HFFc6 (cell line): ENCODE measurements at places on chromosomes 7 and 10. TPM values are rescaled to one million over a fixed set of nuclear protein-coding genes. Genes with fewer than 3 reads are reported as not detected.

ZNF25 gene
- 5.7 to 6.6 TPM (median 6.0 TPM) in 3 replicates for total RNA-seq

DNA sequence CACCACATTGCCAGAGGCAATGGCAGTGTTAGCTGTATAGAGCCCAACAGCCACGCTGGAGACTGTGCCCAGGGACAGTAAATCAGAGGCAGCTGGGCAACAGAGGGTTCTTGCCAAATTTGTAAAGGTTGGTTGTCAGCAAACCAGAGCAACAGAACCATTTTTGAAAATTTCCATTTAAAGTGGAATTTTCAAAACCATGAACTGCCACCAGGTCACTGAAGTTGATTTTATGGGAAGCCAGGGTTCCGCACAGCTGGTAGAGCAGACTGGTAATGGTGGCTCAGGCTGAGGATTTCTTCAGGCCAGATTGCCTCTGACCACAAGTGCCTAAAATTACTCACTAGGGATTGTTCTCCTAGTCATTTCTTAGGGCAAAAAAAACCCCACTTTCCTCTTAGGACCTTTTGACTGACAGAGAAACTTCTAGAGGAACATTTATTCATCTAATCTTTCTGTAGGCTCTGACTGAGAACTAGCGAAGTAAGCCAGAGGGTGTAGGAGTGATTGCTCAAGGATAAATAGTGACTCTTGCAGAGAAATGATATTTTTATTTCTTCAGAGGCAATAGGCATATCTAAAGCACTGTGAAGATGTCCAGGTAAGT is 342.4 kb downstream of the BBS9 start:
- H3K27me3 ChIP-seq = no peaks in the 10 kb centered on the region
- H3K4me3 ChIP-seq = no peak overlapping the region
- H3K36me3 ChIP-seq = no peaks in the 10 kb centered on the region
- no peak overlapping the region for H3K27ac ChIP-seq
- DNase-seq = no peak

DNA sequence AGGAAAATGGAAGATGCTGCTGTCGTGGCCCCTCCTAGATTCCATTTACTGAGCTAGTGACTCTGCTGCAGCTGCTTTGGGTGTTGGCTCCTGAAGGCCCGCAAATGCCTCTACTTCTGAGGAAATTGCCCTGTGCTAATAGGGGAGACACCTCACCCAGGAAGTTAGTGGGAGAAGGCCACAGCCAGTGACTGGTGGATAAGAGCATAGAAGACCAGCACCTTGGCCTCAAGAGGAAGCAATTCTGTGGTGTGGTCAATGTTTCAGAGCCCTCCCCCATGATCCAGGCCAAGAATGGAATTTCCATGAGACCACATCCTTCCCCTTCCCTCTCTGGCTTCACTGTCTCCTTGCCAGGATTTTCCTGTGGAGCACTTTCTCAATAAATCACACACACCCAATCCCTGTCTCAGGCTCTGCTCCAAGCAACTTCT is 25.0 kb upstream of the FZD1 start:
- H3K4me1 ChIP-seq = peaks cover 62% of the 10 kb centered on the region
- H3K36me3 ChIP-seq = no peaks in the 10 kb centered on the region
- peak overlapping the region; percentile 88 for H3K27ac ChIP-seq
- DNase-seq = peak; percentile 74
- H3K4me3 ChIP-seq = peak overlapping the region; percentile 62
- H3K27me3 ChIP-seq = no peaks in the 10 kb centered on the region

GRCh38 chr7:100806276-100806675 is 21.0 kb downstream of the EPHB4 start:
- peaks cover 4% of the 10 kb centered on the region for H3K27me3 ChIP-seq

- peaks cover 3% of the 10 kb centered on the region for H3K27me3 ChIP-seq
- no peak overlapping the region for H3K4me3 ChIP-seq
- no peaks in the 10 kb centered on the region for H3K36me3 ChIP-seq
- no peak for DNase-seq
These were observed 100.7 kb downstream of the GRID1 start for GRCh38 chr10:86265895-86266259.

DNA sequence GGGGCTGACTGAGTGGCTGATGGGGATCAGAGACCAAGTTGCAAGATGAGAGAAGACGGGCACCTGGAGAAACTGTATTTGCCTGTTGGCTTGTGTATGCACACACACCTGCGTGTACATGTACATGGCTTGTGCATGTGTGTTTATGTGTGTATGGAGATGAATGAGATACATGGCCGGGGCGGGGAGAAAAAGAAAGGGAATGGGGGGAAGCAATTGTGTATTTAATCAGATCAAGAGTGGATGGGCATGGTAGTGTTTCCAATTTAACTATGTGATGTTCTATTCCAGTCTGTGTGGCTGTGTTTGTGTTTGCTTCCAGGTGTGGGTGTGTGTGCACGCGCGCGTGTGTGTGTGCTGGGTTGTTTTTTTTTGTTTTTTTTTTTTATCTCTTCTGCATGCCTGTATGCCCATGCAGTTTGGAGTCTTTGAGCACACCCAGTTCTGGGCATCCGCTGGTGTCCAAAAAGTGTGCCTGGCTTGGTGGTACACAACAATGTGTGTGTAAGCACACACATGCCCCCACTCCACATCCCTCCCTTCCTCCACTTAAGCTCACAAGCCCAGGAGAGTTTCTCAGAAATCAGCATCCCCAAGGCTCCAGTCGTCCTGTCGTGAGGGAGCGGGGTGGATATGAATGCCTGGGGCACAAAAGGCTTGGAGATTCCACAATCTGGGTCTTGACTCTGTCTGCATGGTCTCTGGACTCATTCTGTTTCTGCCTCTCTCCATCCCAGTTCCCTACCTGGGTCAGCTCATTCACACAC is 2.5 kb upstream of the VGF start:
- peaks cover 52% of the 10 kb centered on the region for H3K27me3 ChIP-seq
- DNase-seq = no peak
- H3K27ac ChIP-seq = no peak overlapping the region
- H3K4me3 ChIP-seq = no peak overlapping the region; the same call in 1 of the 2 replicates
- H3K36me3 ChIP-seq = no peaks in the 10 kb centered on the region

DNA sequence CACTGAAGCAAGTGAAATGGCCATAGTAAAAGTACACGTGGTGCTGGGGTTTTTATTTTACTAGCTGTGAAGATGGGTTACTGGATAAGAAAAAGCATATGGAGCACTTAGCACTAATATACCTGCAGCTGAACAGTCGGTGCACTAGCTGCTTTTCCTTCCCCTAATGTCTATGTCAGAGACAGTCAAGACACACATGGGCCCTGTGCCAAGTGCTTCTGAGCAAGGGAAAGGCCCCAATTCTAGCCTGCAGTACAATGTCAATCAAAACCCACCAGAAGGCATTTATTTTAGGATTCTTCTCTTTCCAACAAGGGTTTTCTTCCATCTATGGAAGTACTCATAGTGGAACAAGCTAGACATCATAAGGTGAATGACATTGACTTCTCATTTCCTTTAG is 716.7 kb downstream of the CCSER2 start:
- H3K27me3 ChIP-seq = no peaks in the 10 kb centered on the region
- no peaks in the 10 kb centered on the region; the same call in 1 of the 2 replicates for H3K36me3 ChIP-seq
- H3K27ac ChIP-seq = no peak overlapping the region
- H3K4me1 ChIP-seq = no peaks in the 10 kb centered on the region
- H3K4me3 ChIP-seq = no peak overlapping the region

DNA sequence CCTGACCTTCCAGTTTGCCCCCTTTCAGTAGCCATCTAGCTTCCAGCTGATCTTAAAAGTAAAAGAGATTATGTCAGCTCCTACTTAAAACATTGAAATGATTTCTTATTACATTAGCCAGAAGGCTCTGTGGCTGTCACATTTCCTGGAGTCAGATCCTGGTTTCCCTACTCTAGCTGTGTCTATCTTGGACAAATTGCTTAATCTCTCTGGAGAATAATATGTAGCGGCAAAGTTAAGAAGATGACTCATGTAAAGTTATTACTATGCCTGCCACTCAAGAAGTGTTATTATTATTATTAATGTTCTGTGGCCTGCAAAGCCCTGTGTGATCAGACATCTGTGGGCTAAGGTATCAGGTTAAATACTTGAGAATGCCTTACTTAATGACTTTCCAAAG is 107.2 kb downstream of the RUNDC3B start:
- H3K27me3 ChIP-seq = peaks cover 1% of the 10 kb centered on the region; the same call in 1 of the 2 replicates
- no peak for DNase-seq
- no peaks in the 10 kb centered on the region for H3K4me1 ChIP-seq
- no peak overlapping the region for H3K4me3 ChIP-seq

ITIH2 gene
- not detected in 3 replicates for total RNA-seq

DNA sequence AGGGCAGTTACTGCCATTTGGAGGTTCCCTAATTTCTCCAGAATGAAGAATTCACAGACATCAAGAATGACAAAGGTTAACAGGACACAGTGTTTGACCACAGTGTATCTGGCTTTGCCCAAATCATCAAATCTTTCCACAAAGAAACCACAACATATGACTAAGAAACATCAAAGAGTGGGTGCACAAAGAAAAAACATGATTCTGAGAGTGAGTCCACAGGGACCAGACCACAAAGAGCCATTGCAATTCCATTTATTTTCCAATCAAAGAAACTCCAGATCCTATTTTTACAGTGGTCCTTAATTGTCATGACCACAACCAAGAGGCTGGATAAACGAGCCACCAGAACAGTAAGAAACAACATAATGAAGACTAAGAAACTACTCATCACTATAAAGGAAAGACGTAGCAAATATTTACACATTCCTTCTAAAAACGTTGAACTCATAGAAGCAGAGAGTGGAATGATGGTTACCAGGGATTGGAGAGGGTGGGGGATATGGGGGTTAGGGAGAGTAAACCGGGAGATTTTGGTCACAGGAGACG is 286.5 kb downstream of the DOCK4 start:
- H3K4me1 ChIP-seq = peaks cover 25% of the 10 kb centered on the region
- no peaks in the 10 kb centered on the region for H3K36me3 ChIP-seq
- peak; percentile 41 for DNase-seq
- H3K4me3 ChIP-seq = peak overlapping the region; percentile 9; the same call in 1 of the 2 replicates
- peaks cover 9% of the 10 kb centered on the region for H3K27me3 ChIP-seq

- no peak overlapping the region for H3K27ac ChIP-seq
- no peaks in the 10 kb centered on the region for H3K4me1 ChIP-seq
- H3K4me3 ChIP-seq = no peak overlapping the region
- DNase-seq = peak; percentile 25
These were observed 75.9 kb downstream of the LMBR1 start for GRCh38 chr7:156816943-156817572.

SYT15 gene
- 0.31 to 3.0 TPM (median 0.57 TPM) in 3 replicates for total RNA-seq

DNA sequence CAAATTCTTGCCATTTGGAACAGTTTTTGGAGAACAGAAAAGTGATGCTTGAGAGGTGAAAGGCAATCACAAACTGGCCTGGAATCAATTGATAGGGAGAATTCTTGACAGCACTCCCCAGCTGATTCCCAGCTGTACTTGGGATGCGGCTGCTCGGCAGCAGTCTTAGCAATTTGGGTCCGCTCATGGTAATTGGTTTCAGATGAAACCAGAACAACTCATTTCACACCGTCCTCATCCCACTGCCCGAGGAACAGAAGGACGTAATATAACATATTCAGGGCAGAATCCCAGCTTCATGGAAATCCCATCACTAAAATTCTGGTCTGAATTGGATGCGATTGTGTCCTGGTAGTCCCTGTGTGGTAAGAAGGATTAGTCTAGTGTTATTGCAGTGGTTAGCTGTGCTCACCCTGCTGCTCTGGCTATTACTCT is 223.3 kb upstream of the FERD3L start:
- H3K36me3 ChIP-seq = no peaks in the 10 kb centered on the region
- H3K27ac ChIP-seq = no peak overlapping the region
- peaks cover 1% of the 10 kb centered on the region; the same call in 1 of the 2 replicates for H3K27me3 ChIP-seq
- peak overlapping the region; percentile 87 for H3K4me3 ChIP-seq
- DNase-seq = no peak

IQCE gene
- 14.6 to 17.5 TPM (median 16.8 TPM) in 3 replicates for total RNA-seq

DNA sequence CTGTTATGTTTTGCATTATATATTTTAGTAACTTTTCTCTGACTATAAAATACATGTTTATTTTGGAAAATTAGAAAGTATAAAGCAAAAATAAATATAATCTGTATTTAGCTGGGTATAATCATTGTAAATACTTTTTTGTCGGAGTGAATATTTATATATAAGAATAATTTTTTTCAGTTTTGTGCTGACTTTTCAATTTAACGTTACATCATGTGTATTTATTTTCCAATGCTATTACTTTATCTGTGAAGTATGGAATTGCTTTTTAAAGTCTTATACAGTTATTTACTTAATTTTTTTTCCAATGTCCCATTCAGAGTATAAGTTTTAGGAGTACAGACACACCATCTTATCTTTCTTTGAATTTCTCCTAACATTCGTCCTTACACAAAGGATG is 15.2 kb downstream of the AP3M1 start:
- no peaks in the 10 kb centered on the region for H3K4me1 ChIP-seq
- no peak for DNase-seq
- H3K36me3 ChIP-seq = peaks cover 21% of the 10 kb centered on the region
- no peak overlapping the region for H3K27ac ChIP-seq

DNA sequence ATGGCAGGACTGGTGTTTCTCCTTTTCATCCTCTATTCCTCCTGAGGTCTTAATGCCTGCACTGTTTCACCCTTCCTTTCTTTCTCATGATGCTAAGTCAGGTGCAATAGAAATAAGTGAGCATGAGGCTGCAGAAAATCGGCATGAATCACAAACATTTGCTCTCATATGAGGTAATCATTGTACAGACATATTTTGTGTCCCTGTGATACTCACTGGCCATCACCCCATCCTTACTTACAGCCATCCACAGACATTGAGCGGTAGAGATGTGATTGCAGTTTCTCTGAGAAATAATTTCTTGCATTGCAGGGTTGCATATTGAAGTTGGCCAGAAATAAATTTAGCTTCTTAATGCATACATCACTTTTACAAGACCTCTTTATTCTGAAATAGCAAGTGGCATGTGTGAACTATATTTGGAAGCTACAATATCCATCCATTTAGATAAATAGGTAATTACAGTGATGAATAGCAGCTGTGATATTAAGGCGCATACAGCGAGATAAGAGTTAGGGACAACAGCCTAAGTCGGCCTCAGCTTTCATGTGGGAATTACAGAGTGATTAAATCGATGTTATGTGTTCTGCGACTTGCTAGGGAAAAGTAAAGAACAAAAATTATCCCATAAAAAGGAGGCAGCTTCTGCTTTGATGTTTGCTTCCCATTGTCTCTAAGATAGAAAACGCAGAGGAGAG is 612.6 kb downstream of the SORCS3 start:
- no peak overlapping the region for H3K27ac ChIP-seq
- no peak overlapping the region for H3K4me3 ChIP-seq
- no peaks in the 10 kb centered on the region for H3K27me3 ChIP-seq
- DNase-seq = no peak

CAMK2B gene
- total RNA-seq = 0.11 to 0.16 TPM (median 0.13 TPM) in 3 replicates

DNA sequence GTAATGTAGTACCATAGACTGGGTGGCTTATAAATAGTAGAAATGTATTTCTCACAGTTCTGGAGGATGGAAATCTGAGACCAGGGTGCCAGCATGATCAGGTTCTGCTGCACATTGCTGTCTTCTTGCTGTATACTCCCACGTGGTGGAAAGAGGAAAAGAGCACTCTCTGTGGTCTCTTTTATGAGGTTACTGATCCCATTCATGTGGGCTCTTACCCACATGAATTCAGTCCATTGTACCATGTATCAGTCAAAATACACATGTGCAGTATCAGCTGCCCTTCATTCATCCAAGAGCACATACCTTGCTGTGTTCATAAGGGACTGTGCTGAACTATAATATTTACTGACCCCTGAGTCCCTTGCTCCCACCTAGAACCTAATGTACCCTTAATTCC is 17.1 kb downstream of the PNLIPRP2 start:
- no peak overlapping the region for H3K4me3 ChIP-seq
- H3K36me3 ChIP-seq = no peaks in the 10 kb centered on the region

- H3K4me3 ChIP-seq = no peak overlapping the region
- no peak for DNase-seq
- peaks cover 5% of the 10 kb centered on the region; the same call in 1 of the 2 replicates for H3K27me3 ChIP-seq
- no peaks in the 10 kb centered on the region for H3K36me3 ChIP-seq
These were observed 22.6 kb upstream of the LRRC72 start for GRCh38 chr7:16504019-16504418.
